ENCODE measurements at places on chromosomes 11 and 22.
A peak's percentile ranks its signal among the peaks of the same experiment; 100 is the strongest.

DNA sequence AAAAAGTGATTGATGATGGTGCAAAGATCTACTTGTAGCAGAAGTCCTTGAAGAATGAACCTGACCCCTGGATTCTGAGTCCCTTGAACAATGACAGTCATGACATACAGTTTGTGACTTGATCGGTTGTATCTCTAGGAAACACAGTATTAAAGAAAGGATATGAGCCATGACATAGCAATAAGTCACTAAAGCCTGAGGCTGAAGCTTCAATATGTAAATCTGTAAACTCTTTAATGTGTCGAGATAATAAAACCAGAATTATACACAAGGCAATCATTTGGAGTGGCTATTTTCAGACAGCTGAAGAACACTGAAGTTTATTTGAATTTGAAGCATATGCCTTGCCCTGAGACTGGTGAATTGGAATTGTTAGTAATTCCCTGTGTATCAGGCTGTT, 911.5 kb upstream of the RAG2 start:
- DNase-seq = no peak

GRCh38 chr22:40107851-40108378, 69.8 kb upstream of the TNRC6B start:
- DNase-seq = no peak

GRCh38 chr11:120400564-120401364, 64.6 kb downstream of the ARHGEF12 start:
- no peak for DNase-seq

- DNase-seq = peak; percentile 45
These were observed 1.1 kb downstream of the EIF4G2 start for GRCh38 chr11:10807493-10808234.

DNA sequence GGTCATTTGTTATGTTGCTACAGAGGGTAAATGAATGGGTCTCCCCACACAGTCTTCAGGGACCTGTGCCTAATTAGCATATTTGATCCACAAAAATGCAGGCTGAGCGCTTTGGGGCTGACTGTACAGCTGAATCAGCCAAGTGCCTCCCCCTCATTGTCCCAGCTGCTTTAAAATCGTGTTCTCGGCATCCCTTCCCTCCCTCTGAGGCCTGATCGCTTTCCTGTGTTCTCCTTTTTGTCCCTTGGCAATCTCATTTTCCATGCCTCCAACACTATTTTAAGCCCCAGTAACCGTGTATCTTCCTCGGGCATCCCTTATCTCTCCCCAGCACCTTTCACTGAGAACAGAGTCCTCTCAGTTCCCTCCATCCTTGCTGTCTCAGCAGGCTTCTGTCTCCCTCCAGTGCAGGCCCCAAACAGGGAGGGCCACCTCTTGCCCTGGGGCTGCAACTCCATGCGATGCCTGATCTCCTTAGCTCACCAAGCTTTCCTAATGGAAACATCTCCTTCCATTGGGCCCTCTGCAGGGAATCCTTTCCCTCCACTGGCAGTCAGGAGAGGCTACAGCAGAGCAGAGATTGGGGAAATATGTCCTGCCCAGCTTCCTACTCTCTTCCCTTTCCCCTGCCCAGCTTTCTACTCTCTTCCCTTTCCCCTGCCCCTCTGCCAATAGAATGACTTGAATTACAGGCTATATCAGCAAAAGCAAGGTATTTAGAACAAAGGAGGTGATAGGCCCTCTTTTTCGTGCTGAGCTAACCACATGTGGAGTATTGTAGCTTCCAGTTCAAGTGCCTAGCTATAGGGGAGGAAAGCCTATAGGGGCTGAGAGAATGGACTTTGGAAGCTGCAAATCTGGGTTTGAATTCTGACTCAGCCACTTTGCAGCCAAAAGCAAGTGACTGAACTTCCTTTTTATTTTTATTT, 13.8 kb downstream of the UQCR10 start:
- no peak for DNase-seq

- DNase-seq = no peak
These were observed 7.2 kb downstream of the COA4 start for GRCh38 chr11:73869332-73869949.

DNA sequence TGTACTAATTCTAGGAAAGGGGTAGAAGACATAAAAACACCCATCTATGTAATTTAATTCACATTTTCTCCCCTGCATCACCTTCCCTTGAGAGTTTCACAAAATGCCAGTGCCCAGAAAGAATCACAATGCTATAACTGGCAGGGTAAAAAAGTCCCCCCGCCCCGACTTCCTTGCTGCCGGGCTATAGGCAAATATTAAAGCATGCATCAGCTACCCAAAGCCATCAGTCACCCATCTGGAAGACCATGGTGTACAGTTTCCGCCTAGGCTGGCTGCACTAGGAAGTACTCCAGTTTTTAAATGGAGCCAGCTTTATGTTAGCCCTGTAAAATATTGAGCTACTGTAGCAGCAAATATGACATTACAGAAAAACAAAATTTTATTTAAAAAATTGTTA, 67.8 kb downstream of the ST14 start:
- no peak for DNase-seq

GRCh38 chr11:70142221-70142875, 60.7 kb upstream of the FADD start:
- DNase-seq = no peak

- no peak for DNase-seq
These were observed 589.0 kb upstream of the ANO5 start for GRCh38 chr11:21603886-21604285.

GRCh38 chr11:92393218-92393617, 168.6 kb downstream of the FAT3 start:
- DNase-seq = no peak

- DNase-seq = no peak
These were observed 14.0 kb upstream of the SMIM38 start for GRCh38 chr11:69141742-69142141.

DNA sequence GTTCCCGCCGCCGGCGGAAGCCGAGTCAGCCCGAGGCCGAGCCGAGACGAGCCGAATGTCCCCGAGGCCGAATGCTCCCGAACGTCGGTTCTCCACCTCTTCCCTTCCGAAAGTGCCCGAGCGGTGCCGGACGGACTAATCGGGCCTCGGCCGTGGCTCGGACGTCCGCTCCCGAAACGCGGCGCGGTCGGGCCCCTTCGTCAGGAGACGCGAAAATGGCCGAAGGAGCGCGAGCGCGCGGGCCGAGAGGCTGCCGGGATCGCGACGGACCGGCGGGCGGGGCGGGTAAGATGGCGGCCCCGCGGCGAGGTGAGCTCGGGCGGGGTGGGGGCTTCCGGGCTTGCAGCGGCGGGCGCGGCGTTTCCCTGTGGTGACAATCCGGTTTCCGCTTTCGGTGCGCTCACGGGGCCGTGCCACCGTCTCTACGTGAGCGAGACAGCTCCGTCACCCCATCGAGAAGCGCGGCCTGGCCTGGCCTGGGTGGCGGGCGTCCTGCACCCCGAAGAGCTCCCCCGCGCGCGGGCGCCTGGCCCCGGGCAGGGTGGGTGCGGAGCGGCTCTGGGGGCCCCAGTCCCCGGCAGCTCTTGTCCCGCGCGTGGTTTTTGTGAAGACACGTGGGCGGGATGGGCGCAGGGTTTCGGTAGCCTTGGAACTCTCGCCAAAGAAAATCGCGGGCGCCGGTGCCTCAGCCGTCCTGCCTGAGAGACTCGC, at the start of gene TMEM80:
Gene TMEM80, plus strand, starts transcription at position 279 of the 711 bp plus-strand sequence. Its CDS starts 12 bp downstream, at position 291.
- DNase-seq = peak; percentile 98

DNA sequence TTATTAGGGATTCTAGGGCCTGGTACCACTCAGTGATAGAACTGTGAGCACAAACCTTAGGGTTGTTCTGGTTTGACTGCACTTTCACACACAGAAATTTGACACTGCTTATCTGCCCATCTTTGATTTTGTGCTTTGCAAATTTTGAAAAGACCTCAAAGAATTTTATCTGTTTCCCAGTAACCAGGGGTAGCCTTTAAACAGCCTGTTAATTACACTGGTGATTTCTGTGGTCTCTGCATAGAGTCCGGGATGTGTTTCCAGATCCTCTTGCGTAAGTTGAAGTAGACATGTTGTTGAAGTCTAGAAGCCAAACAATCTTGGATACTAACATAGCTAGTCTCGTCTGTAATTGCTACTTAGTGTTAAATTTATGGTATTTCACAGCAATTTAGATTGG, 75.3 kb downstream of the C22orf31 start:
- no peak for DNase-seq

DNA sequence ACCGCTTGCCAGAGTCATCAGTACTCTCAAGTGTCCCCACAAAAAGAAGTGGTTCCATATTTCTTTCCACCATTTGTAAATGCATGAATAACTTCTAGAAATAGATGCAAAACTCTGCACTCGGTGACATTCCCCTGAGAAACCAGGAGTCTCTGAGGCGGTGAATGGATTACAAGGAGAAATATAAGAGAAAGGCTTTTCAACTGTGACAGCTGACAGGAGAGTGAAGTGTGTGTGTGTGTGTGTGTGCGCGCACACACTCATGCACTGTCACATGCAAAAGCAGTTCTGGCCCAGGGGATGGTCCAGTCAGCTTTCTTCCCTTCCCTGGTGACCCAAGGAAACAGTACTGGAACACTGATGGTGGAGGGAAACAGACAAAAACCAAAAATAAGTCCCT, 710.0 kb downstream of the OPCML start:
- DNase-seq = no peak

DNA sequence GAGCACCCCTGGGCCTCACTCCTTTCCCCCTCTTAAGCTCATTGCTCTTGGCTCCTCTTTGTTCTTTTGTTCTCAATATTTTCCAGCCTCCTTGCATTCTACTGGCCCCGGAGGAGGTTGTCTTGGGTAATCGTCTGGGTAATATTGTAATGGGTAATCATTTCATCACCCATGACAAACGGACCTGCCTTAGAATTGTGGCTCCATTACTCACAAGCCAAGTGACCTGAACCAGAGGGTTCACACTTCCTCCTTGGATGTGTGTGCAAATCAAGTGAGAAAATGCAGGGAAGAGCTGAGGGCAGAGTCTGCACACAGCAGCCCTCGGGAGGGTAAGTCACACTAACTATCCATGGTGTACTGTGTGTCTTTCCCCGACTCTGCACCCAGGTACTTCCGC, 305.0 kb downstream of the BUD13 start:
- no peak for DNase-seq

- DNase-seq = no peak
These were observed 35.8 kb downstream of the NADSYN1 start for GRCh38 chr11:71488681-71489270.

- DNase-seq = no peak
These were observed 49.5 kb downstream of the IGLL5 start for GRCh38 chr22:22936915-22937656.

- no peak for DNase-seq
These were observed 16.6 kb downstream of the MED15 start for GRCh38 chr22:20524004-20524481.

- no peak for DNase-seq
These were observed 192.2 kb downstream of the UVRAG start for GRCh38 chr11:76007166-76007565.

DNA sequence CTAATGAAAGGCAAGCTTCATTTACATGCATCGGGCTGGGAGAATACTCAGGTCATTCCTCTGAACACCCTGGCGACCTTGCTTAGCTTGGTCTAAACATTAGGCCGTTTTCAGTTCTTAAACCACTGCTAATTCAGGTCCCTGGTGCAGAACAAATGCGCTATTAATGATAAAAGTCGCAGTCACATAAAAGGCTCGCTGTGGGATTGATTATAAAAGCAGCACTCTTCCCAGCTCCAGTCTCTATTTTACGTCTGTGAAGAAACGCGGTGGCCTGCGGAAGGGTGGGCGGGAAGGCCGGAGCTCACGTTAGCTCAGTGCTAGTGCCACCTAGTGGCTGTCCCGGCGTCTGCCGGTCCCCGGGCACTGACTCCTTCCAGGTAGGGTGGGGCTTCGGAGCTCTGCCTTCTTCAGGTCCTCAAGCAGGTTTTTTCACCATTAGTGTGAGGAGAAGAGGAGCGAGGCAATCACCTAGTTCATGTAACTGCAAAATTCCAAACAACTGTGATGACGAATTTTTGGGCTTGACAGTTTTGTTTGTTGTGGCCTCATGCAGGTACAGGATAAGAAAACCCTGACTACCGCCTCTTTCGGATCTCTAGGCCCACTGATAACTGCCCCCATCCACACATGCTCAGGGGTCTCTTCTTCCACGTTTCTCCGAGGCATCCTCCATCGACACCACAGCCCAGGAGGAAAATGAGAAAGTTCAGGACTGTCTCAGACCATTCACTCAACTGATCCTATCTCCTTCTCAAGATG, 66.5 kb upstream of the CLMP start:
- DNase-seq = peak; percentile 43

- DNase-seq = no peak
These were observed 459.6 kb downstream of the TBC1D22A start for GRCh38 chr22:47221840-47222615.

- peak; percentile 56 for DNase-seq
These were observed 16.9 kb downstream of the UPB1 start for GRCh38 chr22:24512043-24512442.

- DNase-seq = peak; percentile 54
These were observed 34.8 kb upstream of the PSMA1 start for GRCh38 chr11:14554959-14555358.

- no peak for DNase-seq
These were observed 36.2 kb downstream of the TXN2 start for GRCh38 chr22:36445158-36445668.

DNA sequence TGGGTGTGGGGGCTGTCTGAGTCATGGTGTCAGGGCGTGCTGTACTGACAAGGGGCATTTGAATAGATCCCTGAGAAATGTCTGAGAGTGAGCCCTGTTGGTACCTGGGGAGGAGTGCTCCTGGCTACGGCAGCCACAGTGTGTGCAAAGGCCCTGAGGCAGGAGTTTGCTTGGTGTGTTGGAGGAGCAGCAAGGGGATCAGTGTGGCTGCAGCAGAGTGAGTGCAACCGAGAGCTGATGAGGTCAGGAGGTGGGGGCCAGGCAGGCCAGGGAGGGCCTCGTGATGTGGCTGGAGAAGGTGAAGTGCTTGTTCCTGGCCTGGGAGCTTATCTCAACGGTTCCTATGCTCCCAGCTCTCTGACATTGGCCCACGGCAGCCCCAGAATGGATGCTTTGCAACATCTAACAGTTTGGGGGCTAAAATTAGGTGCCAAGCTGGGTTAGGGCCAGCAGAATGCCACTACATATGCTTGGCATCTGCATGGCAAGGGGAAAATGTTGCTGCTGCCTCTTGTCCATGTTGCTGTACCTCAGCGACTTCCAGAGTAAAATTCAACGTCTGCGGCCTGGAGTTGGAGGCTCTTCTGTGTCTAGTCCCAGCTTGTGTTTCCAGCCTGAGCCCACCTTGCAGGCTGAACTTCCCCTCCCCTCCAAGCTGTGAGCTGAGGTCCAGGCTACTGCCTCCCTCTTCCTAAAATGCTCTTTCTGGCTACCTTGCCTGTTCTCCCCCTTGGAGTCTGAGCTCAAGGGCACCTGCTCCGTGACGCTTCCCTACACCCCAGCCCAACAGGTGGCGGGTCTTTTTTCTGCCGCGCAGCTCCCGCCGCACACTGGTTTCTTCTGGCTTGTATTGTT, 48.2 kb upstream of the MYEOV start:
- DNase-seq = no peak

DNA sequence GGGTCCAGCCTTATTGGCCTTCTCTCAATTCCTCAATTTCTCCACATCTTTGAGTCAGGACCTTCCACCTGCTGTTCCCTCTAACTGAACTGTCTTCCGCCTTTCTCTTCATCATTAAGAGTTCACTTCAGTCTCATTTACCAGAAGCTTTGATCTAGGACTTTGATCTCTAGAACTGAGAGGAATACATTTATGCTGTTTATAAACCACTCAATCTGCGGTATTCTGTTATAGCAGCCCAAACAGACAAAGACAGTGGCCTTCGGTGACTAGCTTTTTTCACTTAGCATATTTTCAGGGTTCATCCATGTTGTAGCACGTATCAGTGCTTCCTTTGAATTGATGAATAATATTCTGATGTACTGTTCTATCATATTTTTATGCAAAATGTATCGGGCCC, 10.5 kb downstream of the CLPB start:
- peak; percentile 17 for DNase-seq

- DNase-seq = peak; percentile 22
These were observed 34.4 kb downstream of the PRDM11 start for GRCh38 chr11:45180848-45181192.

All from CD4-positive, alpha-beta T cell treated with Interleukin-4 for 1 hour (primary cell).